SJSA1 (cell line): ENCODE measurements at places on chromosomes 11 and 22. TPM values are rescaled to one million over a fixed set of nuclear protein-coding genes. Genes with fewer than 3 reads are reported as not detected.

Gene FOLR2
- not detected in 2 replicates for total RNA-seq

Gene HTR3B
- total RNA-seq: not detected in 2 replicates

Gene BEST1
- total RNA-seq: 0.74 TPM in 1 of 2 replicates, not detected in the other

Gene MRGPRE
- not detected in 2 replicates for total RNA-seq

Gene MTMR2
- 22.5 and 44.2 TPM in 2 replicates for total RNA-seq

Gene YPEL1
- 1.0 and 1.2 TPM in 2 replicates for total RNA-seq

Gene SCGB1C1
- total RNA-seq: not detected in 2 replicates

Gene TSPAN32
- 0.39 TPM in 1 of 2 replicates, not detected in the other for total RNA-seq

Gene KRTAP5-6
- total RNA-seq: not detected in 2 replicates

Gene OR8D1
- total RNA-seq: not detected in 2 replicates

Gene MOGAT2
- total RNA-seq: not detected in 2 replicates

Gene FAM89B
- 35.1 and 64.9 TPM in 2 replicates for total RNA-seq

Gene C22orf15
- total RNA-seq: not detected in 2 replicates

Gene TMEM191B
- 1.1 TPM in 1 of 2 replicates, not detected in the other for total RNA-seq

Gene C1QTNF5
- 0.11 TPM in 1 of 2 replicates, not detected in the other for total RNA-seq

- no peak for DNase-seq
Observed at GRCh38 chr11:130071211-130071712, 1.6 kb downstream of the APLP2 start.

- no peak for DNase-seq
Observed at GRCh38 chr11:32658639-32659406, 75.2 kb downstream of the EIF3M start.

- no peak for DNase-seq
Observed at GRCh38 chr11:75823946-75824345, 8.9 kb downstream of the UVRAG start.

- DNase-seq: no peak
Observed at GRCh38 chr11:11318461-11318860, 34.6 kb downstream of the CSNK2A3 start.

- no peak for DNase-seq
Observed at GRCh38 chr22:32877196-32877595, 75.7 kb downstream of the TIMP3 start.

DNA sequence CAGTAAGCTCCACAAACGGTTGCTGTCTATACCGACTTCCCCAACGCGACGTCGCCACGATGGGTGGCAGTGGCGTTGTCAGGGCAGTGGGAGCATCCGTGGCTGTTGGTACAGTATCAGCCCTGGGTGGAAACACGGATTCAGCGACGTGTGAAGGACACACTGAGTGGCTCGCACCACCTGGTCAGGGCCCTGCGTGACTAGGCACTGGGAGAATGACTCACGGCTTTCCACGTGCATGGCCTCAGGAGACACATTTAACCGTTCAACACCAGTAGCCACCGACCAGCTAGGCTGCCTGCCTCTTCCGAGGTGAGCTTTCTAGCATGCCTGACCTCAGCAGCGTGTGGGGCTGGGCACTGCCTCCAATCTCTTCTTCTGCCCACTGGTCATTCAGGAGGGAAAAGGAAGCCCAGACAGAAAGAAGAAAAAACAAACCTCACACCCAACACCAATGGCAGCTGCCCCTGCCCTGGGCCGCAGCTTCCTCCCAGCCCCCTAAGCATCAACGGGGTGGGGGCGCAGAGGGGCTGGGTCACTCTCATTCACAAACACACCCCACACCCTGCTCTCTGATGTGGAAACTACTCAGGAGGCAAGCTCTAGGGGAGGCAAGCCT, 59.0 kb downstream of the MYH9 start:
- peak; percentile 81 for DNase-seq

DNA sequence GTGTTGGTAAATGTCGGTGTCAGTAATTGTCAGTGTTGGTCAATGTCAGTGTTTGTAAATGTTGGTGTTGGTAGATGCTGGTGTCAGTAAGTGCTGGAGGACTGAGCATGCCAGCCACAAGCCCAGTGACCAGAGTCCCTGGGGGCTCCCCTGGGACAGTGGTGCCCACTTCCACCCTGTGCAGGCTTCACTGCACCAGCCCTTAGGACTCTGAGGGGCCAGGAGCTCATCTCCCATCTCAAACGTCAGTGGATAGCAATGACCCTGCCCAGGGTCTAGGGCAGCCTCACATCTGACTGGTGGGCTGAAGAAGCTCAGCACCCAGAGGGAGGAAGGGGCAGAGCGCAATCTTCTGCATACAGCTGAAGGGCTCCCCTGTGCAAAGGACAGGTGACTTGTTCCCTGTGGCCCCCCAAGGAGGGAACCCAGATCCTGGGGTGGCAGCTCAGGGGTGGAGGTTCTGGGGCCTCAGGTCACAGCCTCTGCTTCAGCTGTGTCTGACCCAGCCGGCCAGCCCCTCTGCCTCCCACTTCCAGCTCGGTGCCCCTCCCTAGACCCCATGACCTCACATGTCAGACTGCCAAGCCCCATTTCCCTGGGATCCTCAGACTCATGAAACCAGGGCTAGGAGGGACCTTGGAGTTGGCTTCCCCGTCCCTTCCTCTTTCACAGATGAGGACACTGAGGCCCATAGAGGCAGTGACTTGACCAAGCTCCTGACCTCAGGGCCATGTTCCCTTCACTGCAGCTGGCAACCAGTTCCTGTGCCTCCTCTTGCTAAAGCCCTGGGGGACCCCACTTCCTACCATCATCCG, 138.4 kb downstream of the CRYBB2 start:
- DNase-seq: no peak

- no peak for DNase-seq
Observed at GRCh38 chr11:74992852-74993251, 4.1 kb downstream of the NEU3 start.

DNA sequence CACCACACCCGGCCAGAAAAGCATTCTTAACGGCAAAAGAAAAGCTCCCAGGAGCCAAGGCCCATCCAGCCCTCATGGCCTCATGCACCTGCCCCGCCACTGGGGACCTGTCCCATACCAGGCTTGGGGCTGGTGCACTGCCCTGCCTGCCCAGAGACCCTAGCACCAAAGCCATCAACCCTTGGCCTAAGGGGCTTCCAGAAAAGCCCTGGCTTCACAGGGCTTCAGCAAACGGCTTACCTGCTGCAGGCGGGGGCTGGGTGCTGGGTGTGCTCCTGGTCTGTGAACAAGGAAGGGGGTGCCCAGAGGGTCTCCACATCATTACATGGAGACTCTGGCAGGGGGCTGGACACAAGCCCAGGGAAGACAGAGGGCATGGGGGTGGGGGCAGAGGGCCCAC, 89.5 kb downstream of the CELSR1 start:
- DNase-seq: no peak

DNA sequence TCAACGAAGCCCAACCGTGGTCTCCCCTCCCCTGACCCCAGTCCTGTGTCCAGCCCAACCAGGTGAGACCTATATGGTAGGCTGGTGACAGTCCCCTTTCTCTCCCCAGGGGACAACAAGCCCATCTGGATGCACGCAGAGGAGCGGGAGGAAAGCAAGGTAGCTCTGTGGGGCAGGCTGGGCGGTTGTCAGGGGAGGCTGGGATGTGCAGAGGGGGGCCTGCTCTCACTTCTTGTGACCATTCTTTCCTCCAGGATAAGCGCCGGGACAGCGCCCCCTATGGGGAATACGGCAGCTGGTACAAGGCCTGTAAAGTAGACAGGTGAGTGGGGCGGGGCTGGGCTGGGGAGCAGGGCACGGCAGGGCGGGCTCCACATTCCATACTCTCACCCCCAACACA, 3.5 kb upstream of the RAB1B start:
- DNase-seq: peak; percentile 75

- no peak for DNase-seq
Observed at GRCh38 chr11:86292912-86293616, 9.0 kb upstream of the HIKESHI start.

- DNase-seq: peak; percentile 7
Observed at GRCh38 chr11:26227301-26227746, 104.6 kb upstream of the ANO3 start.

DNA sequence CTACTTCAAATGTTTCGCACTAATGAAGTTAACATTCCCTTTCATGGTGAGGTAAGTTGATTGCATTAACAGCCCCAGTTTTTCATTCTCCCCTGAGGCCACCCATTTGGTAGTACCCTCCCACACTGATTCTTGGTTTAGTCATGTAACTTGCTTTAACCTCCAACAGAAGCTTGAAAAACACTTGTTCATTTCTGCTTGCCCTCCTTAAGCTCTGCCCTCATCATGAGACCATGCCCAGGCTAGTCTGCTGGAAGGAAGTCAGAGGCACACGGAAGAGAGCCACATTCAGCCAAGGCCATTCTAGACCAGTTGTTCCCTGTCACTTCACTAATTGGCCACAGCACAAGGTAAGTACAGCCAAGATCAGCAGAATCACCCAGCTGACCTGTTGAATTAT, 50.7 kb upstream of the CD44 start:
- no peak for DNase-seq

DNA sequence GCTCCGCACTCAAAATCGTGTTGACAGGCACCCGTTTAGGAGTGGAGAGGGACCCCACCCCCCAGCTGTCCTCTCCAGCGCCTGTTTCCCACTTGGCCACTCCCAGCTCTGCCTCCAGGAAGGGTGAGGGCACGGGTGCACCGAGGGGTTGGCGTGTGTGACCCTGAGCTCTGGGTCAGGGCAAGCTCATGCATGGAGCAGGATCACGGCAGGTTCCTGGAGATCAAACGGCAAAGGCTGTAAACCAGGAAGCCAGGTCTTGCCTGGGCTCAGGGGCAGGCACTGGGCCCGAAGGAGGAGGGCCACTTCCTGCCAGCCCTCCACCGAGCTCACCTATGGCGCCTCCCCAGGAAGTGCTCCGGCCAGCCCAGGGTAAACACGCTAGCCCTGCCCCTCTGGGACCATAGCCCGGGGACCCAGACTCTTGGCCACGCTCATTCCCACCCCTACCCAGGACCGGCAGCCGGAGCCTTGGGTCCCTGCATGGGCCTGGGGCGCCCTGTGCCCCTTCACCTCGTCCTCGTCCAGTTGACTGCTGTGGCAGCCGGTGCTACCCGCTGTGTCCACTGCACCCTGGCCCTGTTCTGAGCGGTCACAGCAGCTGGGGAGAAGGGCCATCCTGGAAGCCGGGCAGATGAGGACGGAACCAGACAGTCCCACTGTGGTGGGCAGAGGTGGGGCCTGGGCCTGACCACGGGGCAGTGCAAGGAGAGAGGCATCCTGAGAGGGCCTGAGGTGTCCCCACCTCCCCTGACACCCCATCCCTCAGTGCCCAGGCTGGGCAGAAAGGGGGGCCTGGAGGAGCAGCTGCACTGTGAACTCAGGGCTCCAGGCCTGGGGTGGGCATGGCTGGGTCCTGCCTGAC, 1.0 kb upstream of the EPS8L2 start:
- no peak for DNase-seq

GRCh38 chr11:61749591-61750217, 2.7 kb upstream of the MYRF start:
- no peak for DNase-seq

DNA sequence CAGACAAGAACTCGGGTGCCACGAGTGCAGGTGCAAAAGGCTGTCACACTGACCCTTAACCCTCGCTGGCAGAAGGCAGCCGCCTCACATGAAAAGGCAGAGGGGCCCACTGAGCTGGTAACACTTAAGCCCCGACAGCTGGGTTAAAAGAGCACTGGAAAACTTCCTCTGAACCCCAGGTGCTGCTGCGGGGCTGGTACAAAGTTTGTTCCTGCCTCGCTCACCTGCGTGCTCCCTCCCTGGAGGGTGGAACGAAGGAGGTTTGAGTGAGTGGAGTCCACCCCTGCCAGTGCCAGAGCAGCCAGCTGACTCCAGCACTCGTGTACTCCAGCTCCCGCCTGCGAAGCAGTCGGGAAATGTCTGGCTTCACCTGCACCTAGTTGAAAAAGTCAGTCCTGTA, 12.6 kb downstream of the SULT4A1 start:
- no peak for DNase-seq

- DNase-seq: no peak
Observed at GRCh38 chr11:69940246-69940610, 121.0 kb upstream of the FGF3 start.

GRCh38 chr11:4511282-4512245, 29.1 kb downstream of the OR52K1 start:
- DNase-seq: no peak

DNA sequence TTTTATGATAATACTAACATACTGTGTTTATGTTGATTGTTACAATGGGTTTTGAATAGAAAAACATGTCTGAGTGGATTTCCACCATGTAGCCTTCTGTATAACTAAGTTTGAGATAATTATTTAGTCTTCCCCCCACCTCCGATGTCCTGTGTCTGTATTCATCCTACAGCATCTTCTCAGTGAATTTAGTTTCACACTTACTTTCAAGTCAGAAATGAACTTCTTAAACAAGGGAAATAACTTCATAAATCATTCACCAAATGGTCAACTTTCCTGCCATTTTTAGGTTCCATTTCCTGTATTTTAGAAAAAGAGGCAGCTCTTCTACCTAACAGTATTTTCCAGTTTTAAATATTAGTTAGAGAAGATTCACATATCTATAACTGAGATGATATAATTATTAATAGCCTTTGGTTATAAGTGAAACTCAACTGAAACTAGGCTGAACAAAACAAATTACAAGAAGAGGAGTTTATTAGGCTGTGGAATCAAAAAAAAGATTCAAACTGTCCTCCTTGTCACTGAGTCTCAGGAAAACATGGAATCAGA, 3.5 kb downstream of the OR51B5 start:
- no peak for DNase-seq

DNA sequence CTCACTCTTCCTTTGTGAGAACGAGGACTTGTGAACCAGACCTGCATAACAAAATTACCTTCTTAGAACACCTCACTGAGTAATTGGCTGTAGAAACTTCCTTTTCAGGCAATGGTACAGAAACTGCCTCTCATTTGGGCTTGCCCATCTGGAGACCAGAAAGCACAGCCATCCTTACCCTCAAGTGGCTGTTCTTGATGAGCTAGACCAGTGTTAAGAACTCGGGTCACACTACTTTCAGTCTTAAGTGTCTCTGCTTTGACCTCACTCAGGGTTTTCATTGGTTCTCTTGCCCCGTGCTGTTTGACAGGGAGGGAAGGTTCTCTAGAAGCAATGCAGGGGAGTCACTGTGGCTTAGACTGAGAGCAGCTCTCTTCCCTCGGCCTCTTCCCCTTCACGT, 29.3 kb downstream of the NAT10 start:
- DNase-seq: no peak

GRCh38 chr11:78954696-78955095, 380.0 kb upstream of the NARS2 start:
- no peak for DNase-seq

- DNase-seq: no peak
Observed at GRCh38 chr11:130737866-130738431, 178.3 kb downstream of the SNX19 start.

GRCh38 chr11:109728056-109728455, 306.1 kb downstream of the C11orf87 start:
- no peak for DNase-seq

DNA sequence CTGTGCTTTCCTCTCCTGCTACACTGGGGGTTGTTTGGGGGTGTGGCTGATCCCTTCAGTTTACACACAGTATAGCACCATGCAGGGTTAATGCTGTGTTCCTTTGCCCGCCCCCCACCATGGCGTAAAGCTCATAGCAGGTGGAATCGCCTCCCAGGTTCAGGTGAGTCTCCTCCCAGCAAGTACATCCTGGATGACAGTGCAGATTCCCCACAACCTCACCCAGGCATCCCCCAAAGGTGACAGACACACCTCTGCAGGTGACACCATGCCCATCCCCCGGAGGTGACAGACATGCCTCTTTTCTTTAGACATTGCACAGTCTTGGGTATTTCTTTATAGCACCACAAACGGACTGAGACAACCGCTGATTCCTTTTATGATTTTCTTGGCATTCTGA, 343.7 kb downstream of the BRD1 start:
- no peak for DNase-seq

- no peak for DNase-seq
Observed at GRCh38 chr11:75548595-75549272, 13.3 kb upstream of the SERPINH1 start.

- no peak for DNase-seq
Observed at GRCh38 chr11:44824300-44824704, 97.5 kb downstream of the TSPAN18 start.
